ENCODE measurements at places on chromosomes 3 and 15.
A peak's percentile ranks its signal among the peaks of the same experiment; 100 is the strongest.

GRCh38 chr15:32099956-32100684 lies 69.8 kb downstream of the CHRNA7 start:
- no peak for DNase-seq

GRCh38 chr3:172708921-172709773 lies 1.7 kb downstream of the NCEH1 start:
- no peak for DNase-seq

DNA sequence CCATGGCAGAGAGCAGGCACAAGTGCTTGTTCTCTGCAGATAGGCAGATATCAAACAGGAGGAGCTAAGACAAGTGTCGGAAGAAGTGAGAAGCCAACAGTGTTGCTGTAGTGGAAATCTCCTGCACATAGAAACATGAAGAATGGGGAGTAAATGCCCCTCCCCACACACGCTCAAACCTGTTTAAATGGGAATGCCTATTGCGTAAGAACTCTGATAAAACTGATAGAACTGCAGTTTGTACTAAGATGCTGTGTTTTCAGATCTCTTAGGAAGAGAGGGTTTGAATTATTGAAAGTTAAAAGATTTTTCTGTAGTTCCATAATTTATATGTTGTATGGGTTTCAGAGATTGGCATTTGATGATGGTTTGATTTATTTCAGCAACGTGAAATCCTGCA lies 19.6 kb downstream of the EIF2AK4 start:
- no peak for DNase-seq

DNA sequence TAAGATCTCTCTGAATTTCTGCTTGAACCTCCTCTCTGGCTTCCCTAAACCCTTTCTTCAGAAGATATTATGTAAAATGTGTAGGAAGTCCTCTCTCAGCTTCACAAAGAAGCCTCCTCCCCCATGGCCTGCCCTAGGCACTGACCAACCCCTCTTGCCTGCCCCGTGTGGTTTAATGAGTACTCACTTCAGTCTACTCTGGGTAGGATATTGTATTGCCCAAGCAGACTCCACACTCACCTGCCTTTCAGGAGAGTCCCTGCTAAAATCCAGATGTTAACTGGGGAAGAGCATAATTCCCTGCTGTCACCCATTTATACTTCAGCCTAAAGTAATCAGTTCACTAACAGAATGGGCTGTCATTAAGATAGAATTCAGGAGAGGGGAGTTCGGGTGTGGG lies 2.6 kb upstream of the AGBL1 start:
- DNase-seq, result no peak

DNA sequence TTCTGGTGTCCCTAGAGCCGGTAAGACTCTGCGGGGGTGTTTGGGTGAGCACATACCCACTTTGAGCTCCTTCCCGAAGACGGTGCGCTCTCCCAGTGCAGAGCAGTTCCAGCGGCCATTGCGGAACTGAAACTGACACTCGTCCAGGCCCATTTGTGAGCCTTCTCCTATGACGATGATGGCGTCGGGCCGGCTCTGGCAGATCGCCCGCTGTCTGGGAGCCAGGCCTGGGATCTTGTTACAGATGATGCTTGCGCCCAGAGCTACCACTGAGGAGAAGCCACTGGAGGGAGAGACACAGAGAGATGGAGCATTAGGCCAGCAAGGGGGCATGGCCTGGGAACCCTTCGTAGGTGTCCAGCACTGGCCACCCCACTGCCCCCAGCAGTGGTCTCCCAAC lies 5.0 kb downstream of the WNT7A start:
- no peak for DNase-seq

DNA sequence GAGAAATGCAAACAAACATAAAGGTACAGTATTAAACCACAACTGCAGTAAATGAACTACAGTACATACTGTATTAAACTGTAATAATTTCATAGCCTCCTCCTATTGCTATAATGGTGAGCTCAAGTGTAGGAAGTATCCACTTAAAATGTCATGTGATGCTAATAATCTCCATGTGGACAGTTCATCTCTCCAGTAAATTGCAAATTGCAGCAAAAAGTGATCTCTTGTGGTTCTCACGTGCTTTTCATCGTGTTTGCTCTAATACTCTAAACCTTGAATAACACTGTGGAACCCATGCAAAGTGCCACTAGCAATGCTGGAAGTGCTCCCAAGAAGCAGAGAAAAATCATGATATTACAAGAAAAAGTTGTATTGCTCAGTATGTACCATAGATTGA lies 9.2 kb upstream of the FNDC3B start:
- DNase-seq, result no peak

DNA sequence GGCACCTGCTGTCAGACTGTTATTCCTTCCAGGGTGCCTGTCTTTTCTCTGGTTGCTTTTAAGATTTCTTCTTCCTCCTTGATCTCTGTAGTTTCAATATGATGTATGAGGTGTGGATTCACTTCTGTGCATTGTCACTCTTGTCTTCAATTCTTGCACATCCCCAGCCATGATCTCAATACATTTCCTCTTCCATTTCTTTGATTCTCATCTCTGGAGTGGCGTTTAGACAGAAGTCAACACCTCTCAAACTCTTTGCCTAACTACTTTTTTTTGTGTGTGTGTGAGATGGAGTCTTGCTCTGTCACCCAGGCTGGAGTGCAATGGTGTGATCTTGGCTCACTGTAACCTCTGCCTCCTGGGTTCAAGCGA lies 224.4 kb upstream of the LYSMD4 start:
- no peak for DNase-seq

GRCh38 chr15:39363761-39364586 lies 216.9 kb upstream of the THBS1 start:
- DNase-seq, result peak; percentile 59

GRCh38 chr3:177567833-177568232 lies 370.6 kb upstream of the TBL1XR1 start:
- DNase-seq, result no peak

GRCh38 chr15:39054128-39054732 lies 489.6 kb upstream of the RASGRP1 start:
- no peak for DNase-seq

DNA sequence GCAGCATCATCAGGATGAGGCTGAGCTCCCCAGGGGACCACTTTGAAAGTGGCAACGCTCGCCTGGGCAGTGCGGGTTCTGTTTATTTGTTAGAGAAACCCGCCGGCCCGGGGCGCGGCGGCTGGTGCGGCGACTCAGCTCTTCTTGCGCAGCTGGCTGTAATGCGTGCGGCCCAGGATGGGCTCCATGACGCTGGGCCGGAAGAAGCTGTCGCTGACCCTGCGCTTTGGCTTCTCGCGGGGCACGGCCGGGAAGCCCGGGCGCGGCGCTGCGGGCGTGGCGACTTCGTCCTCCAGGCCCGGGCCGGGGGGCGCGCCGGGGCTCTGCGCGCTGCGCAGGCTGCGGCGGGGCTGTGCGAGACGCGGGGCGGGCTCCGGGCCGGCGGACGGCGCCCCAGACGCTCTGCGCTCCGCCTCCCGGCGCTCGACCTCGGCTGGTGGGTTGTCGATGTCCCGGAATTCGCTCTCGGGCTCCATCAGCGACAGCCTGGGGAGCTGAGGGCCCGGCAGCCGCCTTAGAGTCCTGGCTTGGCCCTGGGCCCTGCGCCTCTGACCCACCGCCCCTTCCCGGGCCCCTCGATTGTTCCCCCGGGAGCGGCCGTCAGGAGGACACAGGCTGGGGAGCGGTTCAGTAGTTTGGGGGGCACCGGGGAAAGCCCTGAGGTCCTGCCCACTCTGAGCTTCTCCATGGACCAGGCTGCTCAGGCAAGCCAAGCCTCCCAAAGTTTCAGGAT lies 10.3 kb upstream of the KIF7 start:
- peak; percentile 67 for DNase-seq

- DNase-seq, result no peak
Measured at GRCh38 chr3:28690176-28690575, 341.6 kb upstream of the AZI2 start.

GRCh38 chr3:172516318-172517214 lies 6.7 kb downstream of the TNFSF10 start:
- peak; percentile 74 for DNase-seq

DNA sequence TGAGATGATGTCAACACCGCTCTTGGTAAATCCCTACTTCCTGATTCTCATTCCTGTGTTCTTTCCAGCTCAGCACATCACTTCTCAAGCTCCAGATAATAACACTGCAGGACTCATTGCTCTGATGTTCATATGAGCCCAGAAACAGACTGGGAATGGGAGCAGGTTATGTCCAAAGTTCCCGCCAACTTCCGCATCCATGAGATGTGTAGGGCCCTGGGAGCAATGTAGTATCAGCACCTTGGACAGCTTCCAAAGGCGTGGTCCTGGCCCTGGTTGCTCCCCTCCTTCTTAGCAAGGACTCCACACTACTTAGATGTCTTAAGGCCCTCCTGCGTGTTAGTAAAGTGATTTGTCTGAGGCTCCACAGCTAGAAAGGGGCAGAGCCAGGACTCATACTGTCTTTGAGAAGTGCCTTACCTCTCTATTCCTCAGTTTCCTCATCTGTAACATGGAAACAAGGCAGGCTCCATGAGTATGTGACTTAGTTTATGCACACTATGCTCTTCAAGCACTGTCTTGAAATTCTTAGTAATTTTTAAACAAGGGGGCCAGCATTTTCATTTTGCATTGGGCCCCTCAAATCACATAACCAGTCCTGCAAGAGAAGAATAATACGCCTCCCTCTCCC lies 27.9 kb upstream of the SLC6A1 start:
- DNase-seq, result peak; percentile 35

GRCh38 chr3:113312416-113312815 lies 101.1 kb downstream of the BOC start:
- DNase-seq, result no peak

- DNase-seq, result no peak
Measured at GRCh38 chr3:105802118-105802706, 66.6 kb downstream of the CBLB start.

DNA sequence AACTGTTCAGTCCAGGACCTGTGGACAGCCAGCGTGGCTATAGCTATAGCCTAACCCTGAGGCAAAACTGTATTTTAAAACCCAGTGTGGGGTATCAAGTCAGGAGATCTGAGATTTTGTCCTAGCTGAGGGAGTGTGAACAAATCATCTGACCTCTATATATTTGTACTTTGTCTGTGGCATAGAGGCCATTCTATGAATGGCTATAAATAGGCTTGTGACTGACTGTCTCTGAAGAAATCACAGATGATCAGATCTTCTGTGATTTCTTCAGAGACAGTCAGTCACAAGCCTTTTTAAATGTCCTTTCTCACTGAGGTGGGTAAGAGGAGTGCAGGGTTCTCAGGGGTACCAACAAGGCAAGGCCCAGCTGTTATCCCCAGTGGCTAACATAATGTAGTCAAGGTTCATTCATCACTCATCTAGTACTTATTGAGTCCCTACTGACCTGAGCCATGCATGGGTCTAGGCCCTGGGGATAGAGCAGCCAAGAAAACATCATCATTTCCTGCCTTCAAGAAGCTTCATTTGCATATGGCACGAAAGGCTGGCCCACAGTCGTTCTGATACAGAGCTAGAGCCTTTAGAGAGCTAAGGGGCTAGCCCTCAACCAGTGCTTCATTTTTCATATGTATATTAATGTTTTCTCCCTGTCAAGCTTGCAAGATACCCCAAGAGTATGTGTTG lies 53.3 kb downstream of the TIPARP start:
- DNase-seq, result no peak

GRCh38 chr3:2656806-2657777 lies 453.1 kb downstream of the IL5RA start:
- DNase-seq, result no peak

DNA sequence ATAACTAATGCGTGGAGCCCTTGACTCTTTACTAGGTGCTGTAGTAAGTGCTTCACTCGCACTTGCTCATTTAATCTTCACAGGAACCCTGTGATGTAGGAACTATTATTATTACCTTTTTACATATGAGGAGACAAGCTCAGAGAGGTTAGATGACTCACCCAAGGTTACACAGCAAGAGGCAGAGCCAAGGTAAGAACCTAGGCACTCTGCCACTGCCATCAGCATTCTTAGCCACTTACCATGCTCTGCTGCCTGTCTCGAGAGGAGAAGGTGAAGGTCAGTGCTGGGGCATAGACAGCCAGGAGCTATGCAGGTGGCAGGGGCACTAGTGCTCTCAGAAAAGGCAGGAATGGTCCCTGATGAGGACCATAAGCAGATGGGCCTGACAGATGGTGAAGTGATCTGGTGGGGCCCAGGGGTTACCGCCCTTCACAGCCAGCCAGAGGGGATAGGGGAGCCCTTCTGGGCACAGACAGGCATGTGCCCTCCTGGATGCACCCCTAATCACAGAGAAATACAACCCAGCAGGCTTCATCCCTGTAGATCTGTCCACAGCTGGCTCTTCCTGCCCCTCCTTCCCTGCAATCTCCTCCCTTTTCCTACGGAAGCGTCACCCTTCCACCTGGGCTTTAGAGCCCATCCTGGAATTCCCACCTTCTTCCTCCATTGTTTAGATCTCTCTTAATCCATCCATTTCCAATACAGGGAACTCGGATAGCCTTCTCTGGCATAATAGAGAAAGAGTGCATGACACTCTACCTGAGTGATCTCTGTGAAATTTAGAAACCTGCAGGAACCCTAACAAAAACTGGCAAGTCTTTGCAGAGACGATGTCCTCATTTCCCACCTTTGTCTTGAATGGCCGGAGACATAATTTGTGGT lies 26.9 kb downstream of the ABTB1 start:
- peak; percentile 25 for DNase-seq

- peak; percentile 67 for DNase-seq
Measured at GRCh38 chr15:51917493-51917892, 54.1 kb downstream of the LEO1 start.

DNA sequence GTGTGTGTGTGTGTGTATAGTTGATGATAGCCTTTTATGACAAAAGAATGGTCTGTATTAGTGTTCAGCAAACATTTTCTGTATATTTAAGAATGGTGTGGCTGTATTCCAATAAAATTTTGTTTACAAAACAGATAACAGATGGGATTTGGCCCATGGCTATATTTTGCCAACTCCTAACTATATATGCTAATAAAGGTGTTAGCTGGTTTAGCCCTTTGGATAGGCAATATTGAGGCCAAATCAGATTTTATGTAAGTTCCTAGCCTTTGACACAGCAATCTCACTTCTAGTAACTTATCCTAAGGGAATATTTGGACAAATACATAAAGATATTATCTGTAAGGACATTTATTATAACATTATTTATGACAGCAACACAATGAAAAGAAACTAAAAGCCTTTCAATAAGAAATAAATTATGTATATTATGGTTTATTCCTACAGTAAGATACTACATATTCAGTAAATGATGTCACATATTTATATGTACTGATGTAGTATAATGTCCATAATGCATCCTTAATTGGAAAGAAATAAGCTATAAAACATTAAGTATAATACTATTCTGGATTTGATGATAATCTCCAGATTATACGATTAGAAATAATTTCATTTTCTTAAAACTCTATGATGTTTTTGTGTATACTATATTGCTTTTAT lies 264.0 kb downstream of the RBMS3 start:
- DNase-seq, result no peak

- no peak for DNase-seq
Measured at GRCh38 chr15:71666763-71667620, 143.4 kb upstream of the NR2E3 start.

Data from dermis blood vessel endothelial cell (primary cell).